ENCODE measurements at places on chromosomes 7 and 10.

GRCh38 chr7:4856336-4857057 is 5.3 kb downstream of the PAPOLB start:
- no peak for DNase-seq

DNA sequence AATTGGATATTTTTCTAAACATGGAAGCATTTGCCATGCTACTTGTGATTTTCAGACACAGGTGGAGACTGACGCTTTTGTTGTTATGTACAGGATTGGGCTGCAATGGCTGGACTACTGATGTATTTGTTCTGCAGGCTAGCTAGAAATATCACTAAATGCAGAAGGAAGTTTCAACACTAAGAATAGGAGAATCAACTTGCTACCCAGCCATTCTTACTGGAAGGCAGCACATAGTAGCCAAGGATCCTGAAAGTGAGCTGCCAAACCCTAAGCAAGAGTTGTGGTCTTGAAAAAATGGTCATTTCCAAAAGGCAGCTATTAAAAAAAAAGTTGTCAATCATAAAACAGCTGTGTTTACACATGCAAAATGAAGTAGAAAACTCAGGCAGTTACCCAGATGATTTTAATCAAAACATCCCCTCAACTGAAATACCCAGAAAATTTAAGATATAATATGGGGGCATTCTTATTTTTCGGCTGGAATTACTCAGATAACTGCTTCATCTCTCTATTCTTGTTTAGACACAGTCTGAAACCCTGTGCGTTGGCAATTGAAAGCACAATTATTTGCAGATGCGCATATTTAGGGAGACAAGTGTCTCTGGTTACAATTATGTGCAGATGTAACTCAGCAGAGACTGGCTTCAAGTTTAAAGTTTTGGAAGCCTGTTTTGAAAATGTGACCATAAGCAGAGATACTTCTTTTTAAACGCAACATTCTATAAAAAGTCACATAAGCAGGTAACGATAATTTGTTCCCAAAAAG is 31.2 kb downstream of the GFRA1 start:
- no peak for DNase-seq

DNA sequence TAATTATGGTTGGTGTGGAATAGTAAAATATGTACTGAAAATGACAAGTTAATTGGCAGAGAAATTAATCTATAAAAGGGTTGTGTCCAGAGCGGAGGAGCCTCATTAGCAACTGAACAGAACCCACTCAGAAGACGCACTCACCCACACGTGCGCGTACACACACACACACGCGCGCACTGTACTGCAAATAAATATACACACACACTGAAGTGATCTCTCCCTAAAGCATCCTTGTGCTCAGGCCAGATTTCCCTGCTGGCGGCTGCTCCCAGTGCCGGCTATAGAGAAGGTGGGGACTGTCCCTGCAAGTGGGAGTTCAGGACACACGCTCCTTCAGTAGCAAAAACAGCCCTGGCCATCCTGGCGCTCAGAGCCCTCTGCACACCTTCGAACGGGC is 85.2 kb downstream of the CHST15 start:
- no peak for DNase-seq

DNA sequence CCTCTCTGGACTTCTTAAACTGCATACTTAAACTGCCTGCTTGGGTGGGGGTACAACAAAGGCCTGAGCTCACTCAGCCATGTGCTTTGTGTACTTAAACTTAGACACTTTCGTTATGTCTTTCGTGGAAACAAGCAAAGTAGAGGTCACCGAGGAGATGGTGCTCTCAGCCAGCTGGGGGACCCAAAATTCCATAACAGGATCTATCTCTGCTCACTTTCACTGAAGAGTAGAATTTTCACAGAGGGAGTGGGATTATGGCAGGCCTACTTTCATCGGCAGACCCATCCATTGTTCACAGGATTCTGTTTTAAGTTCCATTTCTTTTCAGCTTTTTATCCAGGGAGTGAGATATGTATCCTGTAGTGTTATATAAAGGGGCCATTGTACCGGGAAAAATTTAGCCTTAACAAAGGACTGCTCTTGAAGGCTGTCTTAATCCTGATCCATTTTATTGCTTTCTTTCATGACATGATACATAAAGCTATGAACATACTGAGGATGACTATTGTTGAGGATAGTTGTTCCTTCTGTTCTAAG is 370.0 kb upstream of the GHITM start:
- DNase-seq, result no peak

DNA sequence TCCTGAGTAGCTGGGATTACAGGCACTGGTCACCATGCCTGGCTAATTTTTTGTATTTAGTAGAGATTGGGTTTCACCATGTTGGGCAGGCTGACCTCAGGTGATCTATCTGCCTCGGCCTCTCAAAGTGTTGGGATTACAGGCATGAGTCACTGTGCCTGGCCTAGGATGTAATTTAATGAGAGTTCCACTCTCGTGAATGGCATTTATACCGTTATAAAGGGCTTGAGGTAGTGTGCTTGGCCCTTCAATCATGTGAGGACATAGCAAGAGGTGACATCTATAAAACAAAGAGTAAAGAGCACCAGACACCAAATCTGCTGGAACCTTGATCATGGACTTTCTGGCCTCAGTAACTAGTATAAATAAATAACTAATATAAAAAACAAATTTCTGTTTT is 93.5 kb upstream of the PPP1R9A start:
- DNase-seq, result no peak

- no peak for DNase-seq
Measured at GRCh38 chr10:124351481-124352220, 67.1 kb downstream of the OAT start.

- DNase-seq, result no peak
Measured at GRCh38 chr10:92284112-92284704, 6.7 kb downstream of the CPEB3 start.

GRCh38 chr10:123294109-123294508 is 139.9 kb downstream of the BUB3 start:
- DNase-seq, result no peak

GRCh38 chr10:71211053-71211452 is 1.3 kb upstream of the UNC5B start:
- DNase-seq, result no peak

GRCh38 chr7:113414401-113415035 is 296.2 kb upstream of the SMIM30 start:
- no peak for DNase-seq

DNA sequence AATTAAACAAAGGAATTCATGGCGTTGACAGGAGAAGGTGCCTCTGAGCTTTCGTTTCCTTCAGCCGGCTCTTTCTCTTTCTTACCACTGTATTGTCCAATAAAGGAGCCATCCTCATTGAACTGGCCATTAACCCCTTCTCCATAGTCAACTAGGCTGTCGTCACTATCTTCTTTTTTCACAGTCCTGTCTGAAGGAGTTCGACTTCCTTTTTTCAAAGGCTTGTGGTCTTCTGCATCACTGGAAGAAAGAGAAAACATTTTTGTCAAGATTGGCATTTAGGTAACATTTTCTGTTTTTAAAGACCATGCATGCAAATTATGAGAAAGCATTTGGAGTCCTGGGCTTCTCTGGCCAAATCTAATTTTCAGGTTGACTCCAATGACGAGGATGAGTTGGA is 19.7 kb upstream of the LAMB4 start:
- no peak for DNase-seq

- no peak for DNase-seq
Measured at GRCh38 chr7:130494431-130494858, 2.6 kb downstream of the MEST start.

DNA sequence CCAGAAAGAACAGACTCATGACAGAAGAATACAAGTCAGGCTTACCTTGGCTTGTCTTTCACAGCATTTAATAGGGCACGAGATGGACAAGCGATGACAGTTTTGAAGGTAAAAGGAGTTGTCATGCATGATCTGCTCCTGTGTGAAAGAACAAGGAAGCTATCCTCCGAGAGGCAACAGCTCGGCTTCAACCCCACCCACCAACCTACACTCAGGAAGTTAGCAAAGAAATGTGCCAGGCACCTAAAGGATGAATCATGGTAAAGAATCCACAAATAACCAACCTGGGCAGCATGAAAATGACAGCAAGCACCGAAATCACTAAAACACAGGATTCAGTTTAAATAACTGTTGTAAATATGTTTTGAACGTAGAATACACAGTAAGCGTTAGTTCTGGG is 700.2 kb downstream of the TYW1 start:
- DNase-seq, result peak; percentile 38

- no peak for DNase-seq
Measured at GRCh38 chr10:29968585-29968984, 90.8 kb downstream of the JCAD start.

- DNase-seq, result no peak
Measured at GRCh38 chr10:34699904-34700517, 115.1 kb downstream of the PARD3 start.

- no peak for DNase-seq
Measured at GRCh38 chr10:19077276-19077675, 28.7 kb downstream of the MALRD1 start.

GRCh38 chr7:40643664-40644063 is 508.9 kb downstream of the SUGCT start:
- no peak for DNase-seq

- DNase-seq, result peak; percentile 2
Measured at GRCh38 chr10:42476101-42476500, 162.3 kb downstream of the ZNF33B start.

DNA sequence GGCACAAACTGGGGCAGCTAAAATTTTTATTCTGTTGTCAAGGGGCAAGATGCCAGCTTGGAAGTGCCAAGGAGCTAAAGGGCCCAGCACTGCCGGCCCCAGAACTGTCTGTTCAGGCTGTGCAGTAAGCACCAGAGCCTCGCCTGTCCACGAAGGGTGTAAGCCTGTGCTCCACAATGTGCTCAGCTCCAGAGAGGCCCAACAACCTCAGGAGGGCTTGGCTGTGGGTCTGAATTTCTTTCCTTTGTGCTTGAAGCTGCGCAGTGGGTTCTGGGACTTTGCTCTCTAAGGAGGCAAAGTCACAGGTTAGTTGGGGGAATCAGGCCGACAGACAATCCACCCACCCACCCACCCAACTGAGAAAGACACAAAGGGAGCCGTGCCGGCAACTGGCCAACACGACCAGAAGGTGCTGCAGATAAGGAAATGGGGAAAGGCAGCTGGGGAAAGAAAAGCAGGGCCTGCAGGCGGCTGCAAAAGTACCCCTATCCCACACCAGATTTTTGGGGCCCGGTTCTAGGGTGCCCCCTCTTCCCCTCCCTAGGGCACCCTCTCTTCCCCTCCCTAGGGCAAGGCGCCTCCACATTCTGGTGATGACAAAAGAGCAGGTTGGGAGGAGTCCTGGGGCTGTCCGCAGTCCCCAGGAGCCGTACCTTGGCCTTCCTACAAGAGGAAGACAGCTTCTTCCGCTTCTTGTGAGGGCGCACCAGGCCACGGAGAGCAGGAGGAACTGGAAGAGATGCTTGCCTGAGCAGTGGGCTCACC is 7.7 kb downstream of the DDX56 start:
- DNase-seq, result no peak

- no peak for DNase-seq
Measured at GRCh38 chr10:48224979-48225560, 49.4 kb downstream of the FRMPD2 start.

GRCh38 chr10:107409522-107409921 is 245.0 kb upstream of the SORCS1 start:
- peak; percentile 16 for DNase-seq
